Stimulated activated CD8-positive, alpha-beta memory T cell treated with anti-CD3 and anti-CD28 coated beads, Interleukin-4, amount 100 ng/mL, for 4 hours (primary cell): ENCODE measurements at places on chromosomes 13 and 19.

GRCh38 chr13:55000844-55001243 is 1972.2 kb downstream of the OLFM4 start:
- DNase-seq = no peak

- no peak for DNase-seq
Measured at GRCh38 chr19:39924952-39925351, 9.5 kb downstream of the FCGBP start.

DNA sequence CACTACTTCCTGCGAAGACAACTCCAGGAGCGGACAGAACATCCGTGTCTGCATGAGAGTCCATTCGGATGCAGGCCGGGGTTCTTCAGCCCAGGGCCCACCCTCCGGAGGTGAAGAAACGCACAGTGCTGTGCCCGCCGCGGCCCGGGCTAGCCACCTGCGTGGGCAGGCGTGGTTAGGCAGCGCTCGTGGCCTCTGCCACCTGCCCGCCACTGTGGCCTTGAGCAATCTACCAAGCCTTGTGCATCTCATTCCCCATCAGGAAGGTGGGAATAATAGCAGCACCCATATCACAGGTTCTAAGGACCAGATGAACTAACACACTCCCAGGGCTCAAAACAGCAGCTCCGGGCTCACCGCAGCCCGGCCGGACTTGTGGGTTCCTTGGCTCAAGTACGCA is 26.7 kb upstream of the PABPC3 start:
- DNase-seq = no peak

- no peak for DNase-seq
Measured at GRCh38 chr13:43195551-43195950, 172.2 kb downstream of the DNAJC15 start.

DNA sequence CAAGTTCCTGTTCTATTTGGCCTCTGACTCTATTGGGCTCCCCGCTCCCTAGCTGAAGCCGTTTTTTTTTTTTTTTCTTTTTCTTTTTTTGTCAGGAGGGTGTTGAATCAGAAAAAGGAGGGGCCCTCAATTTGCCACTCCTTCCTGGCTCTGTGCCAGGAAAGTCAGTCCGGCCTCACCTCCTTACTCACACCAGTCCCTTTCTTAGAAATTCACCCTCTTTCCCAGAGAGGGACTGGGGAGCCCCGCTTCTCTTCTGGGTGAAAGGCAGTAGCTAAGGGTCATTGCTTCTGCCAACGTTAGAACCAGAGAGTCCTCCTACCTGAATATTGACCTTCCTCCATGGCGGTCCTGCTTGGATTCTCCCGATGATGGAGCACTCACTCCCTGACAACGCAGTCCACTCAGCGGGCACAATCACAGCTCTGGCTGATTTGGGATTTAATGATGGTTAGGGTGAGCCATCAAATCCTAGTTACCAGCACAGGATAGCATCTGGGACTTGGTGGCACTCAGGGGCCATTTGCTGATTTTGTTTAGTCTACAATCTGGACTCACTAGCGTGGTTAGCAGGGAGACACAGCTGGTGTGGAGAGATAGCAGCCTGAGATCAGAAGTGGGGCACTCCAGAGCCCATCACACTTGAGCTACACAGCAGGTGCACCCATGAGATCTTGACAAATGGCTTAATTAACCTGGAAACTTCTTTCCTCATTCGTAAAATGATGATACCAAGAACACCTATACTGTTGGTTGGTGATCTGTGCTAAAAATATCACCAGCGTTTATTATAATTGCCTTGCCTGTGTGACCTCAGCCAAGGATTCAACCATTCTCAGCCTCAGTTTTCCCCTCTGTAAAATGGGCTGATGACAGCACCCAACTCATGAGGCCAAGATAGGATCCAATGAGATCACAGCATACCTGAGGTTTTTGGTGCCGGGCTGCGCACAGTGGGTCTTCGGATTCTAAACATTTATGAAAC is 2.2 kb downstream of the FCER2 start:
- no peak for DNase-seq
